ENCODE measurements at places on chromosomes 6 and 20.

GRCh38 chr20:62232770-62233645, 5.3 kb upstream of the OSBPL2 start:
- no peak for DNase-seq

- no peak for DNase-seq
Measured at GRCh38 chr6:37558646-37559045, 59.0 kb upstream of the CCDC167 start.

DNA sequence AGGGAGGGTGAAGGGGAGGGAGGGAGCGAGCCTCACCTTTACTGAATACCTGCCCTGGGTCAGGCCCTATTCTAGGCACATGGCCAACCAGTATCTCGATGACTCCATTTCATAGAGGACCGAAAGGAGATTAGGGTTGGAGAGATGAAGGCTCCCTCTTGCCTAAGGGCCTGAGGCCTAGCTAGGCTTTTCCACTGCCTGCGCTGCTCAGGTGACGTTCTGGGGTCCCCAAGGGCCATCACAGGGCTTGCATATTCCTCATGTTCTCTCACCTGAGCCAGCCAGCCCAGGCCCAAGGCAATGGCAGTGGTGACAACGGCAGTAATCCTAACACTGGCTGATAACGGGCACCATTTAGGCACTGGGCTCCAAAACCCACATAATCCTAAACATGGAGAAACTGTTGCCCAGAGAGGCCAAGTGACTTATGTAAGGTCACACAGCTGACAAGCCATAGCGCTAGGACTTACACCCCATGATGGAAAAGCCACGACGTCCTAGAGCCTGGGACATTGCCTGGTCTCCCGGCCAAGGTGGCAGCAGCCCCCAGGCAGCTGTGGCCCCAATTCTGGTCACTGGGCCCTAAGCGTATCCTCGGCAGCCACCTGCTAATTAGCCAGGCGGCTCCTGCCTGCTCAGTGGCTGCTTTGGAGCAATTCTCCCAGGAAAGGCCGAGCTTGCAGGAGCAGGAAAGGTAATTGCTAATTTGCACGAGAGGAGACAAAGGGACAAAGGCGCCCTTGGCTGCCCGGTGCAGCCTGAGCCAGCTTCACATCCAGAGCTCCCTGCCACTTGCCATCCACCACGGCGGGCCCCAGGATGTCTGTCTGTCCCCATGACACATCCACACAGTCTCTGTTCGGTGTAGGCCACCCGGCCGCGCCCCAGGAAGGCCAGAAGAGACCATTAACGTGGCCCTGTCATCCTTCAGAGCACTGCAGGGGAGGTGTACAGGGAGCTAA, 21.5 kb downstream of the NOL4L start:
- DNase-seq = no peak

GRCh38 chr20:53926428-53927028, 143.9 kb downstream of the BCAS1 start:
- no peak for DNase-seq

GRCh38 chr6:169839898-169840631, 88.6 kb downstream of the ERMARD start:
- no peak for DNase-seq

- DNase-seq = no peak
Measured at GRCh38 chr20:57835588-57836455, 126.0 kb upstream of the PMEPA1 start.

DNA sequence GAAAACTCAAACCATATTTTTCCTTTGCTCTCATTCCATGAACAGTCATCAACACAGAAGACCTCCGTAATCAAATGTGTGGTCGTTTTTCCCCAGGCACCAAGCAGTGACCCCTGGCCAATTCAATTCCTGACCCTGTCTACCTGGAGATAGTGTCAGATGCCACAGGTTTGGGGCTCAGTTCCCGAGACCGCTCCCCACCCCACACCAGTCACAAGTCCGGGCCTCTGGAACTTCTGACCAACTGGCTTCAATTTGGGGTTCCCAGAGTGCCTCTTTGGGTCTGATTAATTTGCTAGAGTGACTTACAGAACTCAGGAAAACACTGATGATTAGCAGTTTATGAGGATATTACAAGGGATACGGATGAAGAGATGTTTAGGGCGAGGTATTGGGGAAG, 6.0 kb downstream of the IGF2R start:
- no peak for DNase-seq

- DNase-seq = no peak
Measured at GRCh38 chr6:57075092-57075491, 14.9 kb upstream of the ZNF451 start.

DNA sequence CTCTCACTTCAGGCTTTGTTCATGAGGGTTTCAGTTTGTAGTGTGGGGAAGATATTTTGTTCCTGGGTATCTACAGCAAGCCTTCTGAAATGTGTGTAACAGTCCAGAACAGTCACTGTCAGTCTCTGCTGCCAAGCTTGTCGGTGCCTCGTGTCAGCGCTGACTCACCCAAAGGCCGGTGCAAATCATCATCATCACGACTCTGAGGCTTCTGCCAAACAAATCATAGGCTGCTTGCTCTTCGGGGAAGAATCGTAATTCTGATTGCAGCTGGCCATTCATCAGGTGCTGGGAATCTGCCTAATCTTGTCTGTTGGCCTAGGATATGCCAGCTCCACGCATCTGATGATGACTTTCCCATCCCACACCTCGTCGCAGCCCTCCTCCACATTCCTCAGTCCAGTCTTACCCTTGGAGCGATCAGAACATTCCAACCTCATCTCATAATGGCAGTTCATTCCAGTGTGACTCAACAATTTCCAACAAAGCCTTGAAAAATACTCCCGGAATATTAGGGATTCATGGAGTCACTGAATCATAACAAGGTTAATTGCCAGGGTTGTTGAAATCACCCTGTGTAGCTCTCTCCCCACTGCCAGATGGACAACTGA, 40.9 kb downstream of the ALDH8A1 start:
- DNase-seq = no peak

DNA sequence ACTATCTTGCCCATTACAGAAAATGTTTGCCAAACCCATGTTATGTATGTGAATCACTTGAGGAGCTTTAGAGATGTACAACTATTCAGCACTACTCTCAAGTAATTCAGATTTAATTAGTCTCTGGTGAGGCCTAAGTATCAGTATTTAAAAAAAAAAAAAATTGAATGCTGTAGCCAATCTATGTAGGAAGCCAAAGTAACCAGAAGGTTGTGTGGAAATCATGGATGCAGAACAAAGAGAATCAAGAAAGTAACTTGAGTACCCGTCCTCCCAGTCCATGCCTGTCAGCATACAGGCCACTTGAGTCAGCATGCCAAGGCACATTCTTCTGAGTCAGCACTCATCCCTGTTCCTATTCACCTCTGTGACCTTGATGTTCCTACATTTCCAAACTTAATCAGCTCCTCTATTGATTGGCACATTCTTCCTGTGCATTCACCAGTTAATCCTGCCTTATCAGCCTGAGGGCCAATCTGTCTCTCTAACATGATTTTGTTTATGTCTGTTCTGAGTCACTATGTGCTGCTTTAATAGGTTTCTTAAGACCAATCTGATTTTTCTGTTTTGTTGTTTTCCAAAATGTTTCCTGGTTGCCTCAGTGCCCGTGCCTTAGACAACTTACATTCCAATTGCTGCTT, 165.6 kb downstream of the KCNQ5 start:
- DNase-seq = no peak

DNA sequence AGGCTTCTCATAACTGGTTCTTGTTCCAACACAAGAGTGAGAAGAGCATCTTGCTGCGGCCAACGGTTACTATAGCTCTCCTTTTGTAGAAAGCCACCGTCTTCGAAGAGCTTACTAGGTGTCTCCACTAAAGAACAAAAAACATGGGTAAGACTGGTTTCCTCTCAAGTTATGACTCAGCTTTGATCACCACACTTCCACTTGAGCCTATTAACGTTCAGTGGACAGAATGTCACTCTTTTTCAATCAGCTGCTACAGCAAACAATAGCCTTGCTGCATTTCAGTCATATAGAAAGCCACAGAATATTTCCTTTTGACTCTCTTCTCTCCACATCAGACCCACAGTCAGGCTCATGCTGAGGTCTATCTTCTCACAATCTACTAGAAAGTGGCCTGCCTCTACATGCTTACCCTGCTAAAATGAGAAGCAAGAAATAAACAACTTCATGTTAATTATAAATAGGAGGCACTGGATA, 243.5 kb upstream of the PREP start:
- no peak for DNase-seq
